Endodermal cell (in vitro differentiated cells): ENCODE measurements at places on chromosomes 3 and 15. TPM values are rescaled to one million over a fixed set of nuclear protein-coding genes. Genes with fewer than 3 reads are reported as not detected.
A peak's percentile ranks its signal among the peaks of the same experiment; 100 is the strongest.

PLS1 gene
- total RNA-seq = 13.8 to 26.4 TPM (median 25.3 TPM) in 3 replicates

DNA sequence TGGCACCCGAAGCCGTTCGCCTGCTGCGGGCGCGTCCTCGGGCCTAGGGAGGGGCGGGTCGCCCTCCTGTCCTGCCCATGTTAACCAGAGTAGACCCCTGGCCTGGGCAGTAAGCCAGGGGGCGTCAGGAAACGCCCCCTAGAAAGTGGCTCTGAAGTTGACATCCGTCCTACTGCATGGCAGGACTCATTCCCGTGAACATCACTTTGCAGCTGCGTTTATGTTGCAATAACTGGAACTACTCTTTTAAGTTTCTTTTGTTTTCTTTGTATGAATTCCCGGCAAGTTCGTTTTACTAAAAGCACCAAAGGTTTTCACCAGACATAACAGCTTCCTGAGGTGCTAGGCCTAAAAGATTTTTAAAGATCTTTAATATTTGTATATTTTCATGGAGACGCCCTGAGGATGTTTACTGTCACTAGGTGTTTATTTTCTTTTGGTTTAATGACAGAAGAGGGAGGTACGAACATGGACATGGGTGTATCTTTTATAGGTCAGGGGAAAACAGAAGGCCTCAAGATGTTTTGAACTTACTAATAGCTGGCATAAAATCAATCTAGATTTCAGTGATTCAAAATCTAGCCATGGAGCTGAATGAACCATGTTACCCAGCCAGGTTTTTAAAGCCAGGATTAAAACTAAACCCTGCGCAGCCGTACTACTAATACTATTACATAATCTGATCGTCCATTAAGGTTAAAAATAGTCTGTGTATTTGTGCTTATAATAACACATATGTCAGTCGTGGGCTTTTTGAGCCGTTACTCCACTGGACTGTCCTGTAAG is 1.0 kb downstream of the C15orf61 start:
- DNase-seq = no peak

DNA sequence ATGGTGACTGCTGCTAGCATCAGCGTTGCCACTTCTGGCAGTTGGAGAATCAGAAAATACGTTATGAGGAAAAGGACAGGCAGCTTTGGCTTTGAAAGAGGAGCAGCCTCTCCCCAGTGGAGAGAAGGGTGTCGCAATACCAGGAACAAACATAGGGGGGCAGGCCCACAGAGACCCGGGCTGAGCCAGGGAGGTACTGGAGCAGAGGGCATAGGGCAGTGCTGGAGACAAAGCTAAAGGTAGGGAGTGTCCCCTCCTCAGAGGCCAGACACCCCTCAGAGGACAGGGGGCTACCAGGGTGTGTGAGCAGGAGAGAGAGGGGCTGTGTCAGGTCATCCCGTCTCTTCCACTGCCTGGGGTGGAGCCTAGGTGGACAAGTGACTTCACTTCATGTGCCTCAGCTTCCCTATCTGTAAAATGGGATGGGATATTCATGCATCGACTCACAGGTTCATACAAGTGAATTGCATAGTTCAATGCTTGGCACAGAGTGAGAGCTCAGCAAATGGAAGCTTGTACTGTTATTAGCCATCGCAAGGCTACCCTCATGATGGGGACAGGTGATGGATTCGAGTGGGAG is 49.7 kb upstream of the LIMD1 start:
- peak; percentile 36 for DNase-seq

- DNase-seq = peak; percentile 82
Measured at GRCh38 chr15:97961067-97961954, 808 bp downstream of the ARRDC4 start.

DNA sequence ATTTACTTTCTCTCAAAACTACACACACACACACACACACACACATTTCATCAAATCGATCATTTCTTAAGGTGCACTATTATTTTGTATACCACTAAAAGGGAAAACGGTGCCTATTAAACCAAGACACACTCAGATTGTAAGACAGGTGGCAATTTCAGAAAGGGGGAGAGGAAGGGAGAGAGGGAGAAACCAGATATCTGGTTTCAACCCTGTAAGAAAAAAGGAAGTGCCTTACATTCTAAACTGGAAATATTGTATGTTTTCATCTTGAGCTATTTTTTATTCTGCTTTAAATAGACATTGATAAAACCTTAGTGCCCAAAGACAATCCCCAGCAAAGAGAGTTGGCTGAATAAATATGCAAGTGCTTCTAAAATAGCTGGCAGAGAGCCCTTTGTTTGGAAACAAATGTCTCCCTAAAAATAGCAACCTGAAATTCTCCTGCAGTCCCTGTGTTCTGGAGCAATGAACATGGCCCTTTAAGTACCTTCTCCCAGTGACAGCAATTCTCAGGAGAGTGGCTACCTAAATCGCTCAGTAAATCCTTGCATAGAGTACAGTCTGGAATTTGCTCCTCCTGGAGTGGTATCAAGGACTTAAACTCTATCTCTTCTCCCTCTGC is 85.7 kb downstream of the RARB start:
- DNase-seq = no peak

MNS1 gene
- 4.5 and 4.6 TPM in 2 replicates for total RNA-seq
